ENCODE measurements at places on chromosomes 4 and X.

DNA sequence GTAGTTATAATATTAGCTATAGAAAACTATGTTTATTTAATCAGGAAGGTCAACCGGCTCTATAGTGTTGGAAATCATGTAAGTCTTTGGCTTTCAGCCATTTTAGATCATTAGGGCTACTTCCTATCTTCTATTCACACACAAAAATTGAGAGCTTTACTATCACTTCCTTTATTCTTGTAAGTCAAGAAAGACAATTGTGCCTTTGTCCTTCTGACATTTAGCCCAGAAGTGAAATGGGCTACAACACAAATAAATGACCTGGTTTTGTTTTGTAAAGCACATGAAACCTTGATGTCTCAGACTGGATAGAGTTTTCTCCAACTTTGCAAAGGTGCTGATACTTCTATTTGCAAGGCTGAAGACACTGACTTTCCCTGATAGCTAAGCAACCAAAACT, 122.4 kb upstream of the ACSL4 start:
- no peak for DNase-seq

- DNase-seq = no peak
Observed at GRCh38 chr4:161256716-161257115, 907.1 kb downstream of the FSTL5 start.

DNA sequence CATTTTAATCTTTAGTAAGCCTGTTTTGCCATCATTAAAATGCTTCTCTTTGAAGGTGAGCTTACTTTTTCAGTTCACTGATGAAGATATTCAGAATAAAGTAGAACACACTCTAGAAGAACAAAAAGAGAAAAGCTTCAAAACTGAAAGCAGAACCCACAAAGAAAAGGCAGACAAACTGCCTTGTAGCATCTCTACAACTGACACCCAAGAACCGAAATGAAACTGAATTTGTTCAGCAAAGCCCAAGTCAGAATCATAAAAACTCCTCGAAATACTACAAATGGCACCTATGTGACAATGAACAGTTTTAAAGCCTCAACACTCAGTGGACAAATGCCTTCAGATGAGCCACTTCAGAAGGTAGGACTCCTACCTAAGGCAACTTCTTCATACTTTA, 83.6 kb downstream of the MAML3 start:
- DNase-seq = no peak

DNA sequence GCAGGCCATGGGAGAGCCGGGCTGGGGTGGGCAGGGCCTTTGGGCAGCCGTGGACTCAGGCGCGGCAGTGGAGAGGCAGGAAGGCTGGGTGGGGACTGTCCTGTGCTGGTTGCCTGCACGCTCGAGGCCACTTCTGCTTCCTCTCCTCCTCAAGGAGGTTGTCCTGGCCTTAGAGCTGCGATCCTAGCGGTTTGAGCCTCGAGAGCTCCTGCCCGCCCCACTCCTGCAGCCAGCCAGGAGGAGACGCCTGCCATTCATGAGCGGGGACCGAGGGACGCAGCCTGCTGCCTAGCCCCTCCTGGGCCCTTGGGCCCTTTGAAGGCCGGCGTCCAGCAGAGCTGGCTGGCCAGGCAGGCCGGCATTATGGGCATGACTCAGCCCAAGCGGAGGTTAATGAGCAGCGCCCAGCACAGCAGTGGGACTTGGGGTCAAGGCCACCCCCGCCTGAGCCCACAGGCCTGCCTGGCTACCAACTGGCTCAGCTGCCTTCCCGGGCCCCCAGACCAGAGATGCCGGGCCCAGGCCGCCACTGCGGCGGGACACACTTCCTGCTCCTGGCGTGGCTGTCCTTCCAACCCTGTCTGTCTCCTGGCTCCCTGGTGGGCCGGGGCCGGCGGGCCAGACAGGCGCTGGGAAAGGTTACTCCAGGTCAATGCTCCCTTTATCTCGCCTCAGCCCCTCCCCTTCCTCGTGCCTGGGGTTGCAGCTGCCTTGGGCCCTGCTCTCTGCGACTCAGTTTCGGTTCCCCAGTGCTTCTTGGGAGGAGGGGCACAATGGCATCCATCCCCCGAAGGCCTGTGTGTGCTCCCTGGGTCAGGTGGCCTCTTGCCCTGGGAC, 1.8 kb downstream of the ABCD1 start:
- DNase-seq = no peak

DNA sequence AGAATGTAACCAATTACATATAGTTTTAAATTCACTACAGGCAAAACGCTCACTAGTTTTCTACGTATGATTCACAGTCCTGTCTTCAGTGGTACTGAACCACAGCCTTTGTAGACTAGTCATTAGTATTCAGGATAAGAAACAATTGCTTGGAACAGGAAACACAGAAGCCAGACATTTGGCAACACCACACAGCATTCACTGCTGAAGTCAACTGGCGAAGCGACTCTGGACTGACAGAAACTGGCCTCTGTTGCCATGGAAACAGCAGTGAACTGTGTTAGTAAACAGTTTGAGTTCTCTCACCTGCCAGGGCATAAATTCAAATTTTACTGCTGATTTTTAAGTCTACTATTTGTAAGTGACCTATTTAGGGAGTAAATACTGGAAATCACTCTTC, 57.6 kb downstream of the MAPK10 start:
- DNase-seq = no peak

- no peak for DNase-seq
Observed at GRCh38 chrX:38860106-38861013, 59.1 kb downstream of the MID1IP1 start.

- no peak for DNase-seq
Observed at GRCh38 chr4:74490736-74491135, 45.8 kb downstream of the AREG start.

- no peak for DNase-seq
Observed at GRCh38 chr4:156496797-156497196, 474.8 kb downstream of the PDGFC start.

DNA sequence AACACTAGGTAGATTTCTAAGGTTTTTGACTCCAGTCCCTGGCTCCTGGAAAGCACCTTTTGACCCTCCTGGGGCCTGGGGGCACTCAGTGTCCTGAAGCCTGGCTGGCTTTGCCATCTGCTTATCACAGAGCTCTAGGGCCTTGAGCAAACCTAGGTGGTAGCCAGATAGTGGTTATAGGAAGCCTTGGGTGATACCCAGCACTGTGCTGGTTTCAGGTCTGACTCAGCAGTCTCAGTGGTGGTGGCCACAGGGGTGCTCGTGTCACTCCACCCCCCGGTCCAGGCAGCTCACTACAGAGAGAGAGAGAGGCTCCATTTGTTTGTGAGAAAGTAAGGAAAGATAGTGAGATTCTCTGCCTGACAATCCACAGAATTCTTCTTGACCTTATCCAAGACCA, 195.8 kb upstream of the ZFP42 start:
- DNase-seq = no peak

DNA sequence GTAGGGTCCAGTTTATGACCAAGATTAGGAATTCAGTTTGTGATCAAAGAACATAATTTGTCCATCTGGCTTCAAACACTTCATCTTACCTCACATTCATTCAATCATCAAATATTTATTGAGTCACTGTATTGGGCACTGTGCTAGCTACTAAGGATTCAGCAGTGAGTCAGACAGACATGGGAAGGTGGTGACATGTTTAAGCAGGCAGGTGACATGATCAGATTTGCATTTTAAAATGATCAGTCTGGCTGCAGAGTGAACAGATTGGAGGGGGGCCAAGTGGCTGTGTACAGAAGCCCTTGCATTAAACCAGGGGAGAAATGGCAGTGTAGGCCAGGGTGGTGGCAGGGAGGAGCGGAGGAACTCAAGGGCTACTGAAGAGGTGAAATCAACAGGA, 25.1 kb upstream of the APLN start:
- no peak for DNase-seq

- no peak for DNase-seq
Observed at GRCh38 chrX:64191281-64192010, 14.1 kb downstream of the AMER1 start.
